ENCODE measurements at places on chromosomes 3 and 15.

DNA sequence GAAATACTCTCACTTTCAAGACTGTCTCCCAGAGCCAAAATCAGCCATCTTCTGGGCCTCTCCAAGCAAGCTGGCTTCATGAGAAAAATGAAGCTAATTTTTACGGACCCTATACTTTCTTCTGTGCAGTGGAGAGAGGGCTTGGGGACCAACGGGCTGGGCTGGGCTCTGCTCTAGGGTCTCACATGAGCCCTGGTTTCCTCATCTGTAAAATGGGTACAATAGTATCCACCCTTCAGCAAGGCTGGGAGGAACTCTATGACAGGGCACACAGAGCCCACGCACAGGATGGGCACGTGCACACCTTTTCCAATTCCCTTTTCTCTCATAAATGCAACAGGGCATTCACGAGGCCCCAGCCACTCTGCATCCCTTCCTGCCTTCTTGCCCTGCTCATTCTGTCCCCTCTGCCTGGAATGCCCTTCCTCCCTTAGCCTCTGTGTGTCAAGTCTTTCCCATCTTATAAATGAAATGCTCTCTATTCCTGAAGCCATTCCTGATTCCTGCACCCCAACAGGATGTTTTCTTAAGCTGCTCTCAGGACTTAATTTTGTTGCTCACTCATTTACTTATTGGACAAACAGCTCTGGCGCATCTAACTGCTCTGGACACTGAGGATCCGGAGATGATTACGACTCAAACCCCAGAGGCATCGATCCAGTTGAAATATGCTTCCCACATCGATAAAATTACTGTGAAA, 32.9 kb upstream of the SEC13 start:
- DNase-seq, result no peak

- DNase-seq, result peak; percentile 73
Measured at GRCh38 chr3:192817053-192817452, 89.7 kb upstream of the FGF12 start.

DNA sequence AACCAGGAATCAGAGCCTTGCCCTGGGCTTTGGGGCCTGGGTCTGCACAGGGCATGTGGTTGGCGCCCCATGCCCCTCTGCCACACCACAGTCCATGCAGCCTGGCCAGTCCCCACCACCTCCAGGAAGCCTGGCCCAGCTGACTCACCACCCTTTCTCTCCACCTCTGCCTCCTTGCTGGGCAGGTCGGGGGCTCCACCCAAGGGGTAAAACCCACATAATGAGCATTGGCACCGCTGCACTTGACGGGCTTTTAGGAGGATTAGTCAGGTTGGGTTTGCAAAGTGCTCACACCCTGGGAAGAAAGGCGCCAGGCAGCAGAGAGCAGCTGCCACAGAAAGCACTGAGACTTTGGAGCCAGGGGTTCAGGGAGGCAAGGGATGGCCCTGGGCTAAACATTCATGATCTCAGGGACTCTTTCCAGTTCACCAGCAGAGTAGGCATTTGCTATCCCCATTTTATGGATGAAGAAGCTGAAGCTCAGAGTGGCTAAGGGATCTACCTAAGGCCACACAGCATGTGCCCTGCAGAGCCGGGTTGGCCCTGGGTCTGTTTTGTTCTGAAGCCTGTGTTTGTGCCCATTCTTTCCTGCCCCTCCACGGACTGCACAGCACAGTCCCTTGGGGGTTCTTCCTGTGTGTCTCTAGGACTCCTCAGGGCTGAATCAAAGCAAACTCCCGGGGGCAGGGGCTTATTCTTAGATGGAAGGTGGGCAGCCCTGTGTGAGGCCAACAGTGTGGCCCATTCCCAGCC, 113.4 kb downstream of the ETFA start:
- peak; percentile 82 for DNase-seq

DNA sequence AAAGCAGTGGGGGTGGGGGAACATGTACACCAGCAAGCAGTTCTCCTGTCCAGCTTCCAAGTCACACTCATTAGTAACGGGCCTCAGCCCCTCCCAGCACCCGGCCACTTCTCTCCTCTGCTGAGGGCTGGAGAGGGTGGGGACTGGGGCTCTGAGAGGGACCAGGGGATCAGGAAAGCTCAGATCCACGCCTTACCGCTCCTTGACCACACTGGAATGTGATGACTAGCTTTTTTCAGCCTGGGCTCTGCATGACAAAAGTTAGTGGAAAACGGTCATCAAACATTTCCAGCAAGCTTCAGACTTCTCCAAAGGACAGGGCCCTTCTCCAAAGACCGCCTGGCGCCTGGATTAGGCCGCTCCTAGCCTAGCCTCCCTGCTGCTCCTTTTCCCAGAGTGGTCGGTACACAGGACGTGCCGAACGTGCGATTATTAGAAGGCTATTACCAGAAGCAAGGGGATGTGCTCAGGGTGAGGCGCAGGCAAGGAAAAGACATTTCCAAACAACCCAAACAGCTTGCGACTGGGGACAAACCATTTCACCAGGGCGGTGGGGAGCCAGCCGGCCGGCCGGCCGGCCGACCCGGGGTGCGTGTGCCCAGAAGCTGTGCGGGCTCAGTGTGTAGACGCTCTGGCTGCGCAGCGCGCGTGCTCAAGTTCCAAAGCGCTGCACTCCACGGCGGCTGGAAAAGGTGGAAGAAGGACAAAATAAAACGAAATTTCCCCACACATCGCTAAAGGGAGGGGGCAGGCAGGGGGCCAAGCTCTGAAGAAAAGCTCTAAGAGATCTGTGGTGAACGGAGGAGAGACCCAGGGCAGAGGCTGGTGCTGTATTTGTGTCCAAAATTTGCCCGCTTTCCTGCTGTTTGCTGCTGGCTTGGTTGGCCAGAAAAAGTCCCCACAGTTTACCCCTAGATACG, 51.0 kb upstream of the SSR3 start:
- DNase-seq, result peak; percentile 93

- DNase-seq, result no peak
Measured at GRCh38 chr15:101177866-101178265, 74.0 kb downstream of the CHSY1 start.

DNA sequence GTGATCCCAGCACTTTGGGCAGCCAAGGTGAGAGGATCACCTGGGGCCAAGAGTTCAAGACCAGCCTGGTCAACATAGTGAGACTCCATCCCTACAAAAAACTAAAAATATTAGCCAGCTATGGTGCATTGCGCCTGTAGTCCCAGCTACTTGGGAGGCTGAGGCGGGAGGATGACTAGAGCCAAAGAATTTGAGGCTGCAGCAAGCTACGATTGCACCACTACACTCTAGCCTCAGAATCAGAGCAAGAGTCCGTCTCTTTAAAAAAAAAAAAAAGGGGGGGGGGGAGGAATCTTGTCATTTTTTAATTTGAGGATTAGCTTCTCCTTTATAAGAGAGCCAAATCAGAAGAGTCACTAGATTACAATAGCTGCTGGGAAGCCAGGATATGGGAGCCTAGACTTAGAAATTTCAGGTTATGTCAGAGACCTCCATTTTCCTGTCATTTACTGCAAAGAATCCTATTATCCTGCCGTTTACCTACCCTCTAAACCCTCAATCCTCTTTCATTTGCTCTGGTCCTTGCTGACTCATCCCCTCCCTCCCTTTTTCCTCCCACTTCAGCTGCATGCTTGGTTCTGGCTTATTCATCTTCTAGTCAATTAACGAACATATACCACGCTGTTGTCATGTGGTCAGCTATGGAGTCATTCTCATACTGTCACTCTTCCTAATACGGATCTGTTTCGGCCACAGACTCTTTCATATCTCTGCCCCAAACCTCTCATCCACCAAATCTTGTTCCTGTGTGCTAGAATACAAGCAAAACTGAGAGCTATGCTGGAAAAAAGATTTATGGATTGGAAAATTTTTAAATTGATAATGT, 83.8 kb upstream of the PPIB start:
- peak; percentile 97 for DNase-seq

DNA sequence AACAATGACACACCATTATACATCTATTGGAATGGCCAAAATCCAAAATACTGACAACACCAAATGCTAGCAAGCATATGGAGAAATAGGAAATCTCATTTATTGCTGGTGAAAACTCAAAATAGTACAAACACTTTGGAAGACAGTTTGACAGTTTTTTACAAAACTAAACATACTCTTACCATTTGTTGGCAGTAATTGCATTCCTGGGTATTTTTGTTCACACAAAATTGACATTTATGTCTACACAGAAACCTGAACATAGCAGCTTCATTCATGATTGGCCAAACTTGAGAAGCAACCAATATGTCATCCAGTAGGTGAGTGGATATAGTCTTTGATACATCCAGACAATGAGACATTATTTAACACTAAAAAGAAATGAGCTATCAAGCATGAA, 489.9 kb downstream of the PLOD2 start:
- DNase-seq, result no peak

- DNase-seq, result no peak
Measured at GRCh38 chr15:34879107-34879506, 83.8 kb upstream of the ACTC1 start.

GRCh38 chr15:78156653-78157052, 7.5 kb downstream of the IDH3A start:
- DNase-seq, result no peak

DNA sequence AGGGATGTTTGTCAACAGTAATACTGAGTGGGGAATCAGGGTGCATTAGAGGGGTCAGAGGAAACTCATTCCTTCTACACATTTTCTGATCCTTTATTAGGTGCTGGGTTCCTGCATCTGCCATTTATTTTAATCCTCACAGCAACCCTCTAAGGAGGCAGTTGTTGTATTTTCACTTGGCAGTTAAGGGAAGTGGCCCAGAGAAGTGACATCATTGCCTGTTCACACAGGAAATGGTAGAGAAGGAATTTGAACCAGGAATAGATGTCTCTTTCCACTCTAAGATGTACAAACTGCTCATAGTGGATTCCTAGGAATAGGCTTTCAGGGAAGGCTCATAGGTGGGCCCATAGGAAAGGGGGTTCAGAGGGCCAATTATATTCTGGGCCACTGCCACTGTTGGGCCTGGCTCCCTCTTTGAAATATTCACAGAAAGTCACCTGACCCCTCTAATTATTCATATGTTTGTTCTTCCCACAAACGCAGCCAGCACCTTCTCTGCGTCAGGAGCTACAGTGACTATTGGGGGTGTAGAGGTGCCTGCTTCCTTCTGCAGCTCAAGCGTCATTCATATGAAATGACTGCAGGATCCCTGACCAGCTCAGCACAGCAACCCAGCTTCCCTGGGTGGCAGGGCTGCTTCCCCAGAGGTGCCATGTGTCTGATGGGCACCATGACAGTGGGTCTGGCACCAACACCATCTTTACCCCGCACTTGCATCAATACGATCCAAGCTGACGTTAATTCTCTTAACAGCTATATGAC, 163.9 kb upstream of the SMAD3 start:
- DNase-seq, result peak; percentile 19

DNA sequence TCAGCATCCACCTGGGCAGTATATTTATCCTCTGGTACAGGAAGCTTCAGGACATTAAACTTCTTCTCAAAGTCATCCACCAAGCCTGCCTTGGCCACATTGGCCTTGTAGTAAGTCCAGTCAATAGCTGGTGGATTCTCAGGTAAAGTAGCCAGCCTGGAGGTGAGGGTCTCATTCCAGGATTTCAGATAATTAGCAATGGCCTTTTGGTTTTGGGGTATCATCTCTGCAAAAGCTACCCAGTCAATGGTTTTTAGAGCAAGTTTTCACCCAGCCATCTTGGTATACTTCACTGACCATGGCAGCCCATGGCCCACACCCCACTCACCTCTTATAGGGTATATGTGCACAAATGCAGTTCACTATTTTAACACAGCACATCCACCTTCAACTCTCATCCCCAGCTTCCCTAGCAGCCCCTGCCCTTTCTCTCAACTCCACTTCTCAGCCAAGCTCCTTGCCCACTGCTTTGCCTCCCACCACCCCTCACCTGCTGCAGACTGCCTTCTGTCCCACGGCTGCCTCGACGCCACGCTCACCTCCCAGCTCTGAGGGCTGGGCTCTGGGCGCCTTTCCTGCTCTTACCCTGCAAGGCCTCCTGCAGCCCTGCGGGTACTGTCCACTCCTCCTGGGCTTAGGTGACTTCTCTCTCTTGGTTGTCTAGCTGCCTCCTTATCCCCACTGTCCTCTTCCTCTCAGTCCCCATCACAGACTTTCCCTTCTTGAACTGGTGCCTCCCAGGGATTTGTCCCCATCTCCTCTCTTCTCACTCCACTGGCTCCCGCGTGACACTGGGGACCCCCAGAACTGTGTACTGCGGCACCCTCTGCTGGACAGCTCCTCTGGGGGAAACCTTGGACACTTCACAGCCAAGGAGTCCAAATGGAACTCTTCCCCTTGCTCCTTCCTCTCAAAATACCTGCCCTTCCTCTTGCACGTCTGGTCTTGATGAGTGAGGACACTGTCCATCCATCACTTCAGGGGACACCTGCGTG, 1.7 kb upstream of the TGM5 start:
- no peak for DNase-seq

DNA sequence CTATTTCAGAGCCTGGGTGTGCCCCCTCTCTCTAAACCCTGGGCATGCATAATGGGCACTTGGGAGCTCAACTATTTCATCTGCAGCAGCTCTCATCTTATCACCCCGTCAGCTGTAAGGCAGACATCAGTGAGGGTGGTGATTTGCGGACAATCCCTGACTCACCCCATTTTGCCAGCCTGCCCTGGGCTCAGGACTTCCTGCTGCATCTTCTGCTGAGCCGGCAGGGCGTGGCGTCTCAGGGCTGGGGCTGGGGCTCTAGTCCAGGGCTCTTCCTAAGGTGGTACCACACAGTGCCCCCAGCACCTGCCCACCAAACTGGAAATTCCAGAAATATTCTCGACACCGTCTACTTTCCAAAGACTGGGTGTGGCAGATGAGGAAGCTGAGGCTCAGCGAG, 925 bp upstream of the PSTPIP1 start:
- no peak for DNase-seq

- no peak for DNase-seq
Measured at GRCh38 chr15:61830536-61831330, 229.5 kb downstream of the VPS13C start.

GRCh38 chr3:123350971-123351370, 97.9 kb downstream of the ADCY5 start:
- DNase-seq, result no peak

- no peak for DNase-seq
Measured at GRCh38 chr15:100154338-100154737, 187.4 kb downstream of the ADAMTS17 start.

GRCh38 chr3:127751163-127751621, 71.1 kb downstream of the MGLL start:
- DNase-seq, result peak; percentile 66

- DNase-seq, result no peak
Measured at GRCh38 chr15:74716651-74717050, 8.7 kb downstream of the CYP1A1 start.

DNA sequence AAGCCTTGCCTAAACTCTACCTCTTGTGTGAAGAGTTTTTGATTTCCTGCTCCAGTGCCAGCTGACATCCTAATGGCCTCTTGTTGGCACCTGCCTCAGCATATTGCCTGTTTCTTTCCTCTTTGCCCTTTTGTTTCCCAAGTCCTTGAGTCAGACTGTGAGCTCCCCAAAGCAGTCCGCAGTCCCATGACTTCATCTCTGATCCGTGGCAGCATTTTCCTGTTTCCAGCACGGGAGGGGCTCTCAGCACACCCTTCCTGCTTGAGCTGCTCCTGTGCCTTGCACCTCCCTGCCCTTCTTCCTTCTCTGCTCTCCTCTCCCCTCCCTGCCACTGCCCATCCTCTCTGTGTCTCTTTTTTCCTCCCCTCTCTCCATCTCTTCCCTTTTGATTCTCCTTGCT, 179.6 kb downstream of the EPHB1 start:
- DNase-seq, result peak; percentile 26
